ENCODE measurements at places on chromosomes 7 and 10.
A peak's percentile ranks its signal among the peaks of the same experiment; 100 is the strongest.

DNA sequence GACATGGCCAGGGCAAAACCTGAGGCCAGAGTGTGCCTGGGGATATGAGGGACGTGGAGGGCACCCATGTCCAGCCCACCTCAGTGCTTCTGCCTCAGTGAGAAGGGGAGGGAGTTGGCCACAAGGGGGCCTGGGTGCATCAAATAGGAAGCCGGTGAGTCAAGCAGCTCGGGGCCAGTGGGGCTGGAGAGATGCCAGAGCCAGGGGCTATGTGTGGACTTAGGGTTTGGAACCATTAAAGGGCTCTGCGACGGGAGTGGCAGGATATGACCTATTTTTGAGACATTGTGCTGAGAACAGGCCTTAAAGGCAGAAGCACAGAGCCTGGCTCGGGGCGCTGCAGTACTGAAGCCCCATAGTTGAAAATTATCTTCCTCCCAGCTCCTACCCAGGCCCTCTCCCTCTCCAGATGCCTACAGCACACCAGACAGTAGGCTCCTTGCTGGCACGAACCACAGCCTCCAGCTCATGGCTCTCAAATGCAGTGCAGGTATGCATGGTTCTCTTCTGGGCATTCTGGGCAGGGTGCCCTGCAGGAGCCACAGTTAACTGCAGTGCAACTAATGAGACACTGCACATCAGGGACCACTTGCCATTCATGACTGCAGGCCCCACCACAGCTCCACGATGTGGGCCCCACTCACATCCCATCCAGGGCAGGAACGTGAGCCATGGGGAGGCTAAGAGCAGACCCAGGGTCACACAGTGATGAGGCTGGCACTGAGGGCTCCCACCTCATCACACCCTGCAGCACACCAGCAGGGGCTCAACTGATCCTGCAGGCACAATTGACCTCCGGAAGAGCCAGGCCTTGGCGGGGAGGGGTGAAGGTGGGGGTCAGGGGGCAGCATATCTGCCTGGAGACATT is 7.2 kb upstream of the PGAM2 start:
- DNase-seq: peak; percentile 65

DNA sequence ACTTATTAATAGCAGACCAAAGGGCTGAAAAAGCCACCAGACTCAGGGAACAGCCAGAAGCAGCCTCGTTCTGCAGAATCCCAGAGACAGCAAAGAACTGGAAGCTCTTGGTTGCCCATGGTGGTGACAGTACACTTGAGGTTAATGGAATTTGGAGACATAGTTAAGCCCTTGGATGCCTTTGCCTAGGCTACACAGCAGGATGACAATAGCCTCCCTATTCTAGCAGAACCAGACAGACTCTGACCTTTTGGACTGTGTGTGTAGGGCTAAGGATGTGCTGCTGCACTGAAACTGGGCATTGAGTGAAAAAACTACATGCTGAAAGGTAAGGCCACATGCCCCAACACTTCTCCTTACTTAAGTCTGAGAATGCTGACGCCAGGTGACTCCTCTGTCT is 22.7 kb downstream of the OTUD1 start:
- DNase-seq: no peak

- no peak for DNase-seq
These were observed 625.5 kb downstream of the KCNMA1 start for GRCh38 chr10:77011874-77012811.

DNA sequence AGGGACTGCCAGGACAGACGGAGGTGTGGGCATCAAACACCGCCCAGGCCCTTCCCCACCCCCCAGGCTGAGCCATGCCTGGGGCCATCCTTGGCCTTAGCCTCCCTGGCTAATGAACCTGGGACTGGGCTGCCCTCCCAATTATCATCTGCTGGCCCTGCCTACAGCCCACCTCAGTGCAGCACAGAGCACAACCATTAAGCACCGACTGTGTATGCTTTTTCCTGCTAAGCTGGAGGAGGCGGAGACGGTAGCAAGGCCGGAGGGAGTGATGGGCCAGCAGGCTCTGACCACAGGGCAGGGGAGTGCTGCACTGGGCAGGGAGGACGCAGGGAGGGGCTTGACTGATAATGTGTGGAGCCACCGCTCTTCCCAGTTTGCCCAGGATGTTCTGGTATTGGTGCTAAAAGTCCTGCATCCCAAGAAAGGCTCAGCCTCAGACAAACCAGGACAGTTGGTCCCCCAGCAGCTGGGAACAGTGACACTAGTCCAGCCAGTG is 72.0 kb downstream of the C10orf143 start:
- no peak for DNase-seq

DNA sequence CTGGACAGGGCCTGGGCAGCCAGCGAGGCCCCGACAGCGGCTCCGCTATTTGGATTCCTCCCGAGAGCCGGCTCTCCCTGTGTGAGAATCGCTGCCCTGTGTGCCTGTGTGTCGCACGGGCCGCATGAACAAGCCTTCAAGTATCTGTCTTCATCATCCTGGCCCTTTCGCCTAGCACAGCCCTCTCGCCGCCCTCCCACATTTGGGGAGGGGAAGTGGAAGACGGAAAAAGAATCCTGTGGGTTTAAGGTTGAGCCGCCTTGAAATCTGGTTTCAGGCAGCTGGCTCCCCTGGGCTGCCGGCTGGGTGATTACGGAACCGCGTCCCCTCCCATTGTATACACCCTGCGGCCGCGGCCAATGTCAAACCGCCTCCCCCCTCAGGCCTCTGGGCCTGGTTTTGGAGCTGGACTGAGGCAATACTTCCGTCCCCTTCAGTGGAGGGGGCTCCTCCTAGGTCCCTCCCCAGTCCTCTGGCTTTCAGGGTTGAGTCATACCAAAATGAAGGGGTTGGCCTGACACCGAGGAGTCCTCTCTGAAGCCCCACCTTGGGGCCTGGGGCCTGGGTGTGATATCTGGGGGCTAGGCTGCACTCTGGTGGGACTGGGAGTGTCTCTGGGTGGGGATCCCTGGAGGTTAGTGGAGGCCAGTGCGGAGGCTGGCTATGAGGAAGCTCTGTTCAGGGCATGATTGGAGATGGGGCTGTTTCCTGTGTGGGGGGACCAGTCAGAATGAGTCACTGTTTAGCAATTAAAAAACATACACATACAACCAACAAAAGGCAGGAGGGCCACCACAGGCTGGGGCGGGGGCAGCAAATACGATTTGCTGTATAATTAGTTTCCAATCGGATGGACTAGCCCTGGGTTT is 1.7 kb downstream of the TRIM8 start:
- peak; percentile 93 for DNase-seq

- peak; percentile 71 for DNase-seq
These were observed 1.1 kb downstream of the P4HA1 start for GRCh38 chr10:73095481-73096021.

GRCh38 chr7:80902716-80903308 is 16.0 kb downstream of the SEMA3C start:
- peak; percentile 3 for DNase-seq

- DNase-seq: no peak
These were observed 6.6 kb downstream of the CREB5 start for GRCh38 chr7:28418966-28419365.

GRCh38 chr7:42843205-42843800 is 68.6 kb downstream of the C7orf25 start:
- DNase-seq: peak; percentile 3

DNA sequence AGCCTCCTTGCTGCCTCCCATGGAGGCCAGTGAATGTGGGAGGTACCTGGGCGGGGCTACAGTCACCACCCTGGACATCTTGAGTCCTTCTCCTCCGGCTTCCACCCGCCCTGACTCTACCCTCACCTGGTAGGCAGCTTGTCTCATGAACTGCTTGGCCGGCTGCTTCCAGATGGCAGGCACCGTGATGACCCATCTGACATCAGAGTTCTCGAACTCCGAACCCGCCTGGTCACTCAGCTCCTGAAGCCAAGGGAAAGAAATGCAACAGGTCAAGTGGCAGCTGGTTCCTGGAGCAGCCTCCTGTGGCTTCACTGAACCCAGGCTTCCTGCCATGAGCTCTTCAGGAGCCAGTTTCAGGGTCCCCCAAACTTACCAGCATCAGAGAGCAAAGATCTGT is 50.1 kb downstream of the HSPA12A start:
- no peak for DNase-seq

GRCh38 chr10:80158598-80159127 is 26.1 kb downstream of the PLAC9 start:
- no peak for DNase-seq

- no peak for DNase-seq
These were observed 5.9 kb upstream of the BMS1 start for GRCh38 chr10:42776681-42777080.

DNA sequence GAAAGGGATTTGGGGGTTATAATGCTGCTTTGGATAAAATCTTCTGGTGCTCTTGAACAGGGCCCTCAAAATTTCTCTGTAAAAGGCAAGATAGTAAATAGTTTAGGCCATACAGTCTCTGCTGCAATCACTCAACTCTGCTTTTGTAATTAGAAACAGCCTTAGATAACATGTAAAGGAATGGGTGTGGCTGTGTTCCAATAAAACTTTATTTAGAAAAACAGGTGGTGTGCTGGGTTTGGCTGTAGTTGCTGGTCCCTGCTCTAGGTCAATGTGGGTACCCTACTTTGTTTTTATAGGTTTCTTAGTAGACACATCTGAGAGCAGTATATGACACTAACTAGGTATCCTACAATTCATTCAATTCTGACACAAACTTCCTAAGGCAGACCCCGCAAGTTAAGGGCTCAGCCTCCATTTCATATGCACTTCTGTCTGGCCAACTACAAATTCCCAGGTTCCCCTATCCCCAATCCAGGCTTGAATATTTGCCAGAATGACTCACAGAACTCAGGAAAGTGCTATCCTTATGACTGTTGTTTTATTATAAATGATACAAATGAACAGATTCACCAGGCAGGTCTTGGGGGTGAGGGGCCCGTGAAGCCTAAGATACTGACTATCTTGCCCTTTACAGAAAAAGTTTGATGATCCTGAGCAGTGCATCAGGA is 349.9 kb downstream of the RPS24 start:
- no peak for DNase-seq

DNA sequence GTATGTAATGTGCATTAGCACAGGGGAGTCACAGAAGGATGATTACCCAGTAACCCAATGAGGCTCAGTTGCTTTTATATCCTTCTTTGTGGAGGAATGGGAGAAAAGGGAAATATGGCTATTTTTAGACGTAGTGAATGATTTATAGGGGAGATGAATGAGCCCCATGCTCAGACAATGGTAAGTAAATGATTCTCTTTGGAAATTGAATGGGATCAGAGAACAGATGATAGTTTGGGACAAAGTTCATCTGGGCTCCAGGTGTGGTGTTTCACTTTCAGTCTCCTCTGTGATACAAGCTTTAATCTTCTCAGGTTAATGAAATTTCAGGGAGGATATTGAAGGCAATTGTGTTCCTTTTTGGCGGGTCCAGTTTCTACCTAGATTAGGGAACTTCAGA is 63.0 kb upstream of the MPP7 start:
- DNase-seq: no peak

DNA sequence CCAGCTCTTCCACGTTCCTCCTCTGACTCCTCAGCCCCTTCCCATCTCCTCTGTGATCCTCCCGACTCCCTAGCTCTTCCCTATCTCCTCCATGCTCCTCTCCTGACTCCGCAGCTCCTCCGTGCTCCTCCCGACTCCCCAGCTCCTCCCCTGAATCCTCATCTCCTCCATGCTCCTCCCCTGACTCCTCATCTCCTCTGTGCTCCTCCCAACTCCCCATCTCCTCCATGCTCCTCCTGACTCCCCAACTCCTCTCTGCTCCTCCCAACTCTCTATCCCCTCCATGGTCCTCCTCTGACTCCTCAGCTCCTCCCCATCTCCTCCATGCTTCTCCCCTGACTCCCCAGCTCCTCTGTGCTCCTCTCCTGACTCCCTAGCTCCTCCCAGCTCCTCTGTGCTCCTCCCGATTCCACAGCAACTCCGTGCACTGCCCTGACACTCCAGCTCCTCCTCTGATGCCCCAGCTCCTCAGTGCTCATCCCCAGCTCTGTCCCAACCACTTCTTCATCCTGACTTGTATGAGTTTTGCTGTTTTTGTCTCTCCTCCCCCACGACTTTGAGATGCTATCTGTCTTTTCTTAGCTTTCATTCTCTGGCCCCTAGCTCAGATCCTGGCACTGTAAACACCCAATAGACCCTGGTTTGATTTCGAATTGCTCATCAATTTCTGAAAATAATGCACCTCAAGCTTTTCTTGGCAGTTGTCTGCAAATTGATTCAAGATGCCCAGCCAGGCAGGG is 38.3 kb downstream of the OAT start:
- no peak for DNase-seq

DNA sequence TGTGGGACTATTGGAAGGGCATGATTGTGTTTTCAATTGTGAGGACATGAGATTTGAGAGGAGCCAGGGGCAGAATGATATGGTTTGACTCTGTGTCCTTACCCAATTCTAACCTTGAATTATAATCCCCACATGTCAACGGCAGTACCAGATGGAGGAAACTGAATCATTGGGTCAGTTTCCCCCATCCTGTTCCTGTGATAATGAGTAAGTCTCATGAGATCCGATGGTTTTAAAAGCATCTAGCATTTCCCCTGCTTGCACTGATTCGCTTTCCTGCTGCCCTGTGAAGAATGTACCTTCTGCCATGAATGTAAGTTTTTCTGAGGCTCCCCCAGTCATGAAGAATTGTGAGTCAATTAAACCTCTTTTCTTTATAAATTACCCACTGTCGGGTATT is 1367.1 kb downstream of the XPNPEP1 start:
- DNase-seq: no peak

All from GM12865 (cell line).